ENCODE measurements at places on chromosomes 13 and 19.

GRCh38 chr19:55389386-55390317 is 3.9 kb downstream of the RPL28 start:
- no peak for DNase-seq

DNA sequence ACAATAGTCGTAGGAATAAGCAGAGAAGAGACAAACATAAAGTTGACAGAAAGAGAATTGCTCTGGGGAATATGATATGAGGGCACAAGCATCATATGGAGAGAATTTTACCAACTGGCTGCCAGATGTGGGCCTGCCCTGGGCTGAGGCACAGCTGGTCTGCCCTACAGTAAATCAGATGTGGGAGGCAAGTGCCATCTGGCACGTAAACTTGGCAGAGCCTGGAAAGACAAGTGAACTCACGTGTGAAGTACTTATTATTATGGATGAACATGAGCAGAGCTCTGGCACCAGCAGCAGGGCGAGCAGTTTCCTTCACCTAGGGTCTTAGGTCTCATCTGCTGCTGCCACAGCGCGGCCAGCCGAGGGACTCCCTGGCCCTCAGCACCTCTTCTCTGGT is 20.6 kb downstream of the PCDH8 start:
- DNase-seq = no peak

- DNase-seq = no peak
Observed at GRCh38 chr13:108551674-108552073, 77.7 kb upstream of the MYO16 start.

- DNase-seq = peak; percentile 58
Observed at GRCh38 chr13:113209336-113209758, at the start of gene CUL4A. Gene CUL4A (plus strand): TSS chr13:113209613. CDS start chr13:113209628, 15 bp downstream.

DNA sequence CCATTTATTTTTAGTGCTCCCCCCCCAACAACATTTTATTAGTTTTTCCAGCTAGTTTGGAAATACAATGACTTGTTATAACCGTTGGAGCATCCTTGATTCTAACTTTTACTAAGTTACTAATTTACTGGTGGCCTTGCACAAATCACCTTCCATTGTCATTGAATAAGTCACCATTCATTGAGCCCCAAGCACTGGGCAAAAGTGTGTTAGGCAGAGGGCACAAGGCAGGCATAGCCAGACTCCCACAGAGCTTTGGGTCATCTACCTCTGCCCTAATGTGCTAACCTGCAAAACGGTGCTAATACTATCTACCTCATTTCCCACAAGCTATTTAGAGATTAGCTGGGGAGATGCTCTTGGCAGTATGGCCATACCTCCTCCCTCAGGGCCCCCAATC is 86.8 kb upstream of the RNF113B start:
- no peak for DNase-seq

GRCh38 chr13:20400774-20401173 is 124.9 kb downstream of the CRYL1 start:
- no peak for DNase-seq

- no peak for DNase-seq
Observed at GRCh38 chr19:3451451-3451866, 28.9 kb downstream of the SMIM24 start.

- no peak for DNase-seq
Observed at GRCh38 chr19:6664916-6665315, 5.0 kb downstream of the TNFSF14 start.

- no peak for DNase-seq
Observed at GRCh38 chr19:31380854-31381253, 31.6 kb upstream of the TSHZ3 start.

- peak; percentile 40 for DNase-seq
Observed at GRCh38 chr19:38255383-38256014, 675 bp downstream of the PPP1R14A start.

GRCh38 chr13:98556968-98557631 is 19.8 kb downstream of the STK24 start:
- no peak for DNase-seq

GRCh38 chr19:35044317-35045117 is 3.0 kb downstream of the HPN start:
- peak; percentile 59 for DNase-seq

GRCh38 chr13:97484301-97484700 is 50.3 kb downstream of the RAP2A start:
- DNase-seq = no peak

- DNase-seq = peak; percentile 30
Observed at GRCh38 chr13:44104197-44104490, 224.4 kb downstream of the LACC1 start.

- peak; percentile 30 for DNase-seq
Observed at GRCh38 chr19:45508861-45509691, 1.8 kb downstream of the VASP start.

DNA sequence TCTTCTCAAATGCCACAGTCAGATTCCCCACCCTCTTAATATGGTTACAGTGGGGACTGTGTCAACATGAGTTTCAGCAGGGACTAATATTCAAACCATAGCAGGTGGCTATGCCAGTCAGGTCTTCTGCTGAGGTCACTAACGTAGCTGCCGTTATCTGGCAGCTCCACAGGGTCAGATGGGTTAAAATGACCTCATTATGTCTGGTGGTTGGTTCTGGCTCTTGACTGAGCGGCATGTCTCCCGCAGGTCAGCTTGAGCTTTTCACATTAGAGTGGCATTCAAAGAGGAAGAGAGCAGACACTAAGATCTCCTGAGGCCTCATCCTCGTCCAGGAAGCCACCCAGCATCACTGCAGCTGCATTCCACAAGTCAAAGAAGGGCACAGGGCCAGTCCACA is 21.4 kb upstream of the IPO5 start:
- DNase-seq = no peak

DNA sequence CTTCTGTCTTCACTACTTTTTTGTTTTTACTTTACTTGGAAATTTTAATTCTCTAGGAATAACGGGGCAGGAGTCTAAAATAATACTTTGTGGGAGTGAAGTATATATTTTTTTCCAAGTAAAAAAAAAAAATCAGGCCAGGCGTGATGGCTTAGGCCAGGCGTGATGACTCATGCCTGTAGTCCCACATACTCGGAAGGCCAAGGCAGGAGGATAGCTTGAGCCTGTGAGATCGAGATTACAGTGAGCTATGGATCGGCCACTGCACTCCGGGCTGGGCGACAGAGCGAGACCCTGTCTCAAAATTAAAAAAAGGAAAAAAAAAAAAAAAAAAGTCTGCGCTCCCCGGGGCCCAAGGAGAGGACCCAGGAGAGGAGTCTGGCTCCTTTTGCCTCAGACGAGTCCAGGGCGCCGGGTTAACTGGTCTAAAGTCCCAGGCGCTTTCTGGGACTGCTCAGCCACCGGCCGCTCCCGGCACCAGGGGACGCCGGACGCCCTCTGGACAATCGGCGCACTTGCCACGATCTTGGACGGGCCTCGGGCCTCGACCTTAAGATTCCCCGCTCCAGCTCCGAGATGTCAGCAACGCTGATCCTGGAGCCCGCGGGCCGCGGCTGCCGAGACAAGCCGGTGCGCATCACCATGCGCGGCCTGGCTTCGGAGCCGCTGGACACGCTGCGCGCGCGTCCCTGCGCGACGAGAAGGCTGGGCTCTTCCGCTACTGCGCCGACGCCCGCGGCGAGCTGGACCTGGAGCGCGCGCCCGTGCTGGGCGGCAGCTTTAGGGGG is 2.7 kb upstream of the ZFP82 start:
- no peak for DNase-seq

DNA sequence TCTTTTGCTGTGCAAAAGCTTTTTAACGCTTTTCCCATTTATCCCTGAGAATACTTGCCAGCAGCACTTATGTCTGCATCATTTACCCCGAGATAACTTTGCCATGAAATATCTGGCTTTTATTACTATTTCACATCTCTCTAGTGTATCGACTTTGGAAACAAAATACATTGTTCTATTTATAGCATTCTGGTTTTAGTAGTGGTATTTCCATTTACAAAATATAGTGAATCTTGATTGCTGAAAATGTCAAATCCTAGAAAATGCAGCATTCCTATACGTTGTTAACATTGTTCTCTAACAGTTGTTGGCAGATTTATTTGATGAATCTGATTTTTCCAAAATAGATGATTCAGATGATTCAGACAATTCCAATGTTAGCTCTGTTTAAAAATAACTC is 189.3 kb upstream of the SPRY2 start:
- no peak for DNase-seq
